ENCODE measurements at places on chromosomes 6 and 20.

- no peak for DNase-seq
Measured at GRCh38 chr20:62117362-62117646, 5.0 kb upstream of the LSM14B start.

DNA sequence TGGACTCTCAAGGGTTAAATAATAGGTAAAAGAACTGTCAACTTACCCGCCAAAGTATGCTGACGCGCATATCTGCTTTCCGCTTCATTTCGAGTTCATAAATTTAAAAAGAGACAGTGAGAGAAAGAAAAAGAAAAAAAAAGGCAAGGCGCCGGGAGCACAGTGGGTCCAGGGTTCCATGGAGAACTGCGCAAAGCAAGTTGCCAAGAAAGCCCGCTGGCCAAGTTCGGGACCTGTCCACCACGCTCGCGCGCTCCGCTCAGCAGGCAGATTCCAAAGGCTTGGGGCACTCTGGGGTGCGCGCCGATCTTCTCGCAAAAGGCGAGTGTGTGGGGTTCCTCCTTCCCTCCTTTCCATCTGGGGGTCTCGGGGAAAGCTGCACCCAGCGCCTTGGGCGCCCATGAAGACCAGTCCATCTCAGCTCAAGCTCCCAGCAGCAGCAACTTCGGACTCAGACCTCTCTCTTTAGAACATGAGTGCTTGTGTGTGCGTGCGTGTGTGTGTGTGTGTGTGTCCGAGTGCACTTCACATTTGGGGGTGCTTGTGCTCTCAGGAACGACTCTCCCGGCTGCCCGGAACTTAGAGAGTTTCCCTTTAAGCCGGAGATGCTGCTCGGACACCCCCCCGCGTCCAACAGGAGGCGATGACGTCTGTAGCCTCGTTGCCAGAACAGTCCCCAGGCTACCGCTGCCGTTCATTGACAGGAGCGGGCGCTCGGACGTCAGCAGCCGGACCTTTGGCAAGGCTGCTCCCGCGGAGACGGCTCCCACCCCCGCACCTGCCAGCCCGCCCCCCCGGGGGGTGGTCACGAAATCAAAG is 180.0 kb downstream of the TBXT start:
- DNase-seq, result no peak

DNA sequence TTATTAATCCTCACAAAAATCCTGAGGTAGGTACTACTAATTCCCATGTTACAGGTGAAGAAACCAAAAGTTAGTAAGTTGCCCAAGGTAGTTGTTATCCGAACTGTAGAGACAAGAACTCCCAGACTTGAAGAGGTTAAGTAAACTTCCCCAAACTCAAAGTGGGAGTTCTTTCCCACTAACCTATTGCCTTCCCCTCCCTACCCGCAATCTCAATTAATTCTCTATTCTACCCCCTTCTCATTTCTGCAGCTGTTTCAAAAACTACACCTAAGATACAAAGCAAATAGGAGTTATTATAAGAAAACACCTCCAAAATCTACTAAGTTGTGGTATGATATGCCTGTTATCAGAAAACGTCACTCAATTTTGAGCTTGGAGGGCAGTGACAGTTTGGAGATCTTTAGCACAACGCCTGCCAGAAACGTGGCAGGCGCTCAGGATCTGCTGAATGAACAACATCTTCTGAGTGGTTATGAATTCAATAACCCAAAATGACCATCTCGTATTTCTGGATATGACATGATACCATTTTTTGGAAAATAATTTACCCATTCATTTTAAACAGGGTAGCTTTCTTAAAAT is 7.1 kb downstream of the CSNK2A1 start:
- DNase-seq, result no peak

DNA sequence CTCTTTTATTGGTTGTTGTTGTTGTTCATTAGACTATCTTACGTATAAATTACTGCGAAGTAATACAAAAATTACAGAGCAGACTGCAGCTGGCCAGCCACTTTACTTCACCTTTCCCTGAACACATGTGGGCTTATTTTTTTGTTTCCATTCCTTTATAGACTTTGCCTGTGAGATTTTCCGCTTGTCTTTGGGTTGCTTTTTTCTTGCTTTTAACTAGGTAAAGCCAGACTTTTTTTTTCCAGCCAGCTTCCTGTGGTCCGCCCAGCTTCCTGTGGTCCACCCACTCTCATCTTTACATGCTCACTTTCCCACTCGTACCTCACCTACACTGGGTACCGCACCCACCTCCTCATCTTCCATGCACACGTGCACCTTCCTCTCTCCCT is 79.0 kb downstream of the IPCEF1 start:
- peak; percentile 6 for DNase-seq

DNA sequence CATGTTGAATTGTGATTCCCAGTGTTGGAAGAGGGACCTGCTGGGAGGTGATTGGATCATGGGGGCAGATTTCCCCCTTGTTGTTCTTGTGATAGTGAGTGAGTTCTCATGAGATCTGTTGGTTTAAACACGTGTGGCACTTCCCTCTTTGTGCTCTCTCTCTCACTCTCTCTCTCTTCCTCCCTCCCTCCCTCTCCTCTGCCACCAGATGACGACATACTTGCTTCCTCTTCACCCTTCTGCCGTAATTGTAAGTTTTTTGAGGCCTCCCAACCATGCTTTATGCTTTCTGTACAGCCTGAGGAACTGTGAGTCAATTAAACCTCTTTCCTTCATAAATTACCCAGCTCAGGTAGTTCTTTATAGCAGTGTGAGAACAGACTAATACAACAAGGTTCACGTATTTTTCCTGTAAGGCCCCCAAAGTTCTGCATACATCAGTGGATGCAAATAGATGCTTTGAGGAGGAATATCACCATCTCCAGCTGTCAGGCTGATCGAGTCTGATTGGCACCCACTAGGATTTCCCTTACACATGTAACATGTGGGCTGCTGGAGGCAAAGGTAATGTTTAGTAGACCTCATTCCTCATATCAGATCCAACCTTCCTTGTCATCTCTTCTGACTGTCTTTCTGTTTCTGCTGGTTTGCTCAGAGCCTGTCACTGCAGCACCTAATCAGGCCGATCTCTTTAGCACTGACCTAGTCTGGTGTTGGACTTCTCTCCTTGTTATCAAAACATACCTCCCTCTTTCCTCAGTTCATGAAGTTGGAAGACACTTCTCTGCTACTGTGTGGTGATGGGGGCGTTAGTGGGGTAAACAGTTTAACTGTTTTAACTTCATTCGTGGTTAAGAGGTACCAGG is 54.3 kb upstream of the BACH2 start:
- DNase-seq, result peak; percentile 19

GRCh38 chr20:34986311-34987287 is 30.9 kb downstream of the MYH7B start:
- no peak for DNase-seq

GRCh38 chr6:167855825-167856425 is 29.2 kb downstream of the AFDN start:
- DNase-seq, result no peak

DNA sequence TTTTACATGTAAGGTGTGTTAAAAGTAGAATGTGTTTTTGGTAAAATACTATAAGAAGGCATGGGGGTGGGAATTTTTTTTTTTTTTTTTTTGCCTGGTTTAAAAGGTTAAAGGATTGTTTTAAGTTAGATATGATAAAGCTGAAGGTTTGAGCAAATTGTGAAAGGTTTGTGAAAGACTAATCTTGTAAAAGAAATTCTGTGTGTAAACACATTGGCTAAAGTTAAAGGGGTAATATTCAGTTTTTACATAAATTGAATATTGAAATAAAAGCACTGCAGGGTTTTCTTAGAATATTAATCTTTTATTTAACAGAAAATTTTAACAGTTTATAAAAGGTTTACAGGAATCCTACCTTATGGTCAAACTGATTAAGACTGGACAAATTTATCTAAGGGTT is 105.7 kb downstream of the DTNBP1 start:
- DNase-seq, result no peak

GRCh38 chr6:33297956-33298772 is 578 bp downstream of the RGL2 start:
- DNase-seq, result peak; percentile 66

- DNase-seq, result no peak
Measured at GRCh38 chr6:129685662-129686031, 24.3 kb downstream of the ARHGAP18 start.

- DNase-seq, result peak; percentile 60
Measured at GRCh38 chr20:32509639-32510066, 75.5 kb downstream of the NOL4L start.

DNA sequence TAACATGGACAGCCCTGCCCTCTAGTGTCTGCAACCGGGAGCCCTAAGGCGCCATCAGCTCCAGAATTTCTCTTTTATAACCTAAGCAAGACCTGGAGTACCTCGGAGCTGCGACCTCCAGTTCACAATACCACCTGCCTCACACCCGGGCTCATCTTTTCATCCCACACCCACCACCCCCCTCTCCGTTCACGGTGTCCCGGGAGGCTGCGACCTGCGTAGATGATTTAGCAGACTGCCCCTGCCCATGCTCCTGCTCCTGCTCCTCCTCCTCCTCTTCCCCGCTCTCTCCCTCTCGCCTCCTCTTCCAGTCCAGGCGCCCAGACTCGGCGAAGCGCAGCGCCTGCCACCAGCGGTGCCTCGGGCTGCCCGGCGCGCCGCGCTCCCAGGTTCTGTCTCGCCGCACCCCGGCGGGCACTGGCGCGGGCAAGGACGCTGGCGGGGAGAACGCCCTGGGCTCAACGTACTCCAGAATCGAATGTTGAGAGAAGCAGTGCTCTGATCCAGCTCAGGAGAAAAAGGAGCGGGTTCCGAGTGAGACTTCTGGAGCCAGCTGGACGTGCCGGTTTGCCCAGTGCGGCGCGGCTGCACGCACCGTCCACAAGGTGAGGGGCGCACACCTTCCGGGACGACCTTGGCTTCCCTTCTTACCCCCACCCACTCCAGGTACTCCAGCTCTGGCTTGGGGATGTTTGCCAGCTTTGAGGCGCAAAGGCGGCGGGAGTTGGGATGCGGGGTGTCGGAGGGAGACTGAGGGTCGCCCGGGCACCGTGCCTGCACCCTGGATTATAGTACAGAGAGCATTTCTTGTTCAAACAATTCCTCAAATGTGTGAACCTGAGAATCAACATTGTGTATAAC is at the start of gene HTR1E:
HTR1E (plus strand) TSS at position 310 of the 861 bp plus-strand sequence. CDS start 77,807 bp downstream, outside the sequence.
- DNase-seq, result no peak

- peak; percentile 43 for DNase-seq
Measured at GRCh38 chr6:46848684-46849360, 55.6 kb downstream of the MEP1A start.

DNA sequence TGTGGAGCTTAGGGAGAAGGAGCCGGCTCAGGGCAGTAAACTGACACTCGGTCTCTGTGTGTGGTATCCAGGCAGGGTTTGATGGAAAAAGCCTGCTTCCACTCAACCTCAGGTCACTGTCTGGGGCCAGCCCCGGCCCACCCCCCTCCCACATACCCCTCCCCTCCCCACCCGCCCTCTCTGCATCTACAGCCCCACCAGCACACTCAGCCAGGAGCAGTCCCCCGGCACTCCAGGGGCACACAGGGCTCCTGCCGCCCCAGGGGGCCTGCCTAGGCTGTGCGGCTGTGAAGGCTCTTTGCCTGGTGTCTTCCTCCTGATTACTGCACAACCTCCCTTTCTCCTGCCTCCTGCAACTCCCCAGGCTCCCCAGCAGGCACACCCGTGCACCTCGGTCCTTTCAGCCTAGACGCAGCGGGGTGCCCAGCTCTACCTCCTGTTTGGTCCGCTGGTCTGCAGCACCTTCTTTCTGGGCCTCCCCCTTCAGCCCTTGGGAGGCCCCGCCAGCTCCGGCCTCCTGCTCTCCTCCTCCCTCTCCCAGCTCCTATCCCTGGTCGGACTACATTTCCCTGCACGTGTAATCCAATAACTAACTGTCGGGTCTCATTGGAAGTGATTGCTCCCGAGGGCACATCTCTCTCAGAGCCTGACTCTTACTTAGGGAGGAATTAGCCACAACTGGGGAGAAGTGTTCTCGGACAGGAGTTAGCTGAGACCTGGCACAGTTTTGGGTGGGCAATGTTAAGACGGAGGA is 1.3 kb upstream of the FOXF2 start:
- no peak for DNase-seq

DNA sequence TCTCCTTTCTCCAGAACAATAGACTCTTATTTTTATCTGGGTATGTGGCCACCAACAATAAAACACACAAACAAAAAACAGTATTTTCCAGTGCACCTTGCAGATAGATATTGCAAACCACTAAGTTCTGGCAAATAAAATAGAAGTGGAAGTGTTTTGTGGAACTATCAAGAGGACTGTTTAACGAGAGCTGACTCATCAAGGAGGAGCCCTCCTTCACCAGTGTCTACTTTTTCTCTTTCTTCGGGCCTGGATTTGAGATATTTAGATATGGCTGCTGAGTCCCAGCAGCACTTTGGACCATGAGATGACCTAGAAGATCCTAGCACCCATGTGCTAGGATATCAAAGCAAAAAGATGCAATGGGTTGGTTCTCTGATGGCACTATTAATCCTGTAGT is 154.7 kb downstream of the AIG1 start:
- no peak for DNase-seq

GRCh38 chr6:85111481-85112011 is 338.3 kb upstream of the NT5E start:
- no peak for DNase-seq

DNA sequence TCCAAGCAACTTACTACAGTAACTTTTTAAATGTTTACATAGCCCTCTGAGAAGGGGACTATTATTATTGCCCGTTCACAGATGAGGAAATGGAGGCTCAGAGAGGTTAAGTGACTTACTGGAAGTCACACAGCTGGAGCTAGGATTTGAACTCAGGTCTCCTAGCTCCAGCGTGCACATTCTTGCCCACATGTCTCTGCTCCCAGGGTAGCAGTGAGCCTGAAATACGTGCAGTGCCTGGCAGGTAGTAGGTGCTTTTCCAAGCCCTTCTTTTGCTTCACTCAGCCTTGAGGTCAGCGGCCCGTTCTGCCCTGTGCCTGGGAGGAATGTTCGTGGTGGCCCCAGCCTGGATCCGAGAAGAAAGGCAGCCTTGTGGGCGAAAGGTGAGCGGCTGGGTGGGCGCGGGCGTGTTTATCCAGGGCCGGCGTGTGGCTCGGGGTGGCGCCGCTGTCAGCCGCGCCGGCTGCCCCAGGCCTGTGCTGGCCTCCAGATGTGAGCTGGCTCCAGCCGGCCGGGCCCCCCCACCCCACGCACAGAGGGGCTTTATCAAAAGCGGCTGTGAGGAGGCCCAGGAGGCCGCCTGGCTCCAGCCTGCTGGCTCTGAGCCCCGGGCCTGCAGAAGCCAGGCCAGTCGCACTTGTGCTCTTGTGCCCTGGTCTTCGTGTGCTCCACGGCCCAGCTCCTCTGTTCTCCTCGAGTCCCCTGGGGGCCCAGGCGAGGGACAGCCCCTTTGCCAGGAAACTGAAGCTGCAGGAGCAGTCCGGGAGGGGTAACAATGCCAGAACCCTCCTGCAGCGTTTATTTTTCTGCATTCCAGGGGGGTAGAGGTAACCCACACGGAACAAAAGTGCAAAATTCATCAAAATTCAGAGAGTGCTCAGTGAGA is 58.1 kb downstream of the UBE2V1 start:
- no peak for DNase-seq

DNA sequence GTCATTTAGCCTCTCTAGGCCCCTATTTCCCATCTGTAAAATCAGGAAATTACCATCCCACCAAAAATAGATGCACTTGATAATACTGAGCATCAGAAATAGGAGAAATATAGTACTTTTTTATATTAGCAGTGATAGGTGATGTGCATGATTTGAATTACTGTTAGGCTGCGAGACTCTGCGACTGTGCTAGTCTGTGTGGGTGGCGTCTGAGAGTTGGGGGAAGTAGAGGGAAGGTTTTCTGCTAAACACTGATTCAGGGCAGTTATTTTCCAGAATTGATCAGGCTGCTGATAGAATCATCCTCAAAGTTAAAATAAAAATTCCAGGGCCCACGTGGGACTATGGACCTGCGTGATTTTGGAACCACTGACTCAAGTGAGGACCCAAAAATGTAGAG is 60.4 kb upstream of the ARMH2 start:
- DNase-seq, result no peak

- DNase-seq, result no peak
Measured at GRCh38 chr20:4252005-4252404, 236.6 kb upstream of the RNF24 start.

- DNase-seq, result no peak
Measured at GRCh38 chr20:35010405-35011192, 54.9 kb downstream of the MYH7B start.
